Activated CD8-positive, alpha-beta memory T cell treated with anti-CD3 and anti-CD28 coated beads for 1 hour (primary cell): ENCODE measurements at places on chromosomes 7 and 10.

DNA sequence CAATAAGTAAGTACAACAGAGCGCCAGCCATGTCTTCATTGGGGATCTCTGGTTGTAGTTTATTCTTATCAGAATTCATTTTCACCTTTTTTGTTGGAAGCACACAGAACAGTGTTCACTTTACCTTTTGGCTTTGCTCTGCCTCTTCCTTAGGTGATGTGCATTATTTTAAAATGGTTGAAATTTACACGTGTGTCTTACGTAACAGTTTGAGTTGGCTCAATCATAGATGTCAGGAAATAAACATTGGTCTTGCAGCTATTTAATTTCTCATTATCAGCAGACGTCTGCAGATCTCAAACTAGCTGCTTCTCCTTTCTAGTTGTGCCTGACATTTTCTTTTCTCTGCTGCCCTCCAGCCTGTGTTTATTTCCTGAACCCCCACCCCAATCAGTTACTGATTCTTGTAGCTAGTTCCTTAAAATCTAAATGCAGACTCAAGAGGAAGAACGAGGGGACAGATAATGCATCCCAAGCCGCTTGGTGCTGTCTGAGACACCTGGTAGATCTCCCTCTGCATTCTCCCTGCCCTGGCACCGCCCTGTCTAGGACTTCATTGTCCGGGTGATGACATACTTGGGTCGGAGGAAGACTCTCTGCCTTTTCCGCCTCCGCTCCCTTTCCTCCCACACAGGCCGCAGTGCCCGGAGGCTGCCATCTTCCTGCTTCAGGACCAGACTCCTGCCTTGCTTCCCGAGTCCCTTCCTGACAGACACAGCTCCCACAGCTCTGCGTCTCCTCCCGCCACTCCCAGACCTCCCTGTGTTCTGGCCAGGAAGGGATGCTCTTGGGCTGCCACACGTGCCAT is 108.2 kb downstream of the ANKRD61 start:
- no peak for DNase-seq

DNA sequence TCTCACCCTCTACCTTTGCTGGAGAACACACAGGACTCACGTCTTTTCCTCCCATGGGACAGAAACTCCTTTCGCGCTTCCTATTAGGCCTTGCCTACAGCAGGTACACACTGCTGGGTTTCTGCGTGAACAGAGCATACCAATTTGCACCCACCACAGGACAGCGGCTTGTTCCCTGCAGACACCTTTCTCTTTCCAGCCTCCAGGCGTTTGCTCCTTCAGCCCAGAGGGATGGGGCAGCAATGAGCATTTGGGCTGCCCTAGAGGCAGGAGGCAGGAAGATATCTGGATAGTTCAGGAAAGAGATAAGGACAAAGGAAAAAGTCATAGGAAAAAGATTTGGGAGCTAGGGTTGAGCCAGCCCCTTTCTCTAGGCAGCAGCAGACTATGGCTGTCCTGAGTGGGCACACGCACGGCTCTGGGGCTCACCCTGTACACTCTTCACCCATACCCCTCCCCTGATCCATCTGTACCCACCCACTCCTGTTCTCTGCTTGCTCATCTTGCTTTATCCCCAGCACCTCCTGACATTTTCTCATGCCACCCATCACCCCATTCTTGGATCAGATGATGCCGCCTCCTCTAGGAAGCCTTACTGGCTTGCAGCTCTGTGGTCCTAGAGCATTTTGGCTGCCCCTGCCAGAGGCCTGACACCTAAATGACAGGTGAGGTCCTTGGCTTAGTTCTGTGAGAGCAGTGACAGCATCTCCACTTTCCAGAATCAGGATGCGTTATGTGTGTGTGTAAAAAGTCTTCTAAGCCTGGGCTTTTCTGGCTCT is 40.7 kb upstream of the SPDYE3 start:
- no peak for DNase-seq

DNA sequence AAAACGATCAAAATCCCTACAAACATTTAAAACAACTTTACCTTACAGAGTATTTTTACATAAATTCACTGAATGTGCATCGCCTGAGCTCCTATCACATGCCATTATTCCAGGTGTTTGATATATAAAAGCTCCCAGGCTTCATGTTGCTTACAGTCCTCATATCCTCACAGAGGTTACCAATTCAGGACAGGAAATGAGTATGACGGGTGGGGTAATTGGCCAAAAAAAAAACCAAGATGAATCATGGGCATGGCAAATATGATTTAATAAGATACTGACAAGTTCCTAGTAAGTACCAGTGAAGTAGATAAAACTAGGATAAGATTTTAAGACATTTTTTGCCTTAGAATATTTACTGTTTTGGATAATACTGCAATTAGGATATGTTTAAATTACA is 135.8 kb downstream of the KMT2E start:
- DNase-seq, result no peak

- no peak for DNase-seq
These were observed 80.6 kb downstream of the SNX10 start for GRCh38 chr7:26372249-26372648.

GRCh38 chr7:21089653-21090052 is 303.0 kb upstream of the SP8 start:
- no peak for DNase-seq

DNA sequence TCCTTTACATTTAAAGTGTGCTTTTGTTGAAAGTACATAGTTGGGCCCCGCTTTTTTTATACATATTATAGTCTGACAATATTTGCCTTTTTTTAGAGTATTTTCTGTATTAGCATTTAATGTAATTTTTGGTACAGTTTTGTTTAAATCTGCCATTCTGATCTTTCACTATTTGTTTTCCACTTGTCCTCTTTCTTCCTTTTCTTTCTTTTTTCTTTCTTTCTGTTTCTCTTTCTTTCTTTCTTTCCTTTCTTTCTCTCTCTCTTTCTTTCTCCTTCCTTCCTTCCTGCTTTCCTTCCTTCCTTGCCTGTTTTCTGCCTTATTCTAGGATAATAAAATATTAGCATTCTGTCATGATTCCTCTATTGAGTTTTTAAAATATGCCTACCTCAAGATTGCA is 9.5 kb downstream of the LIPK start:
- no peak for DNase-seq

- DNase-seq, result no peak
These were observed 28.3 kb downstream of the ZFAND2A start for GRCh38 chr7:1131471-1132265.

DNA sequence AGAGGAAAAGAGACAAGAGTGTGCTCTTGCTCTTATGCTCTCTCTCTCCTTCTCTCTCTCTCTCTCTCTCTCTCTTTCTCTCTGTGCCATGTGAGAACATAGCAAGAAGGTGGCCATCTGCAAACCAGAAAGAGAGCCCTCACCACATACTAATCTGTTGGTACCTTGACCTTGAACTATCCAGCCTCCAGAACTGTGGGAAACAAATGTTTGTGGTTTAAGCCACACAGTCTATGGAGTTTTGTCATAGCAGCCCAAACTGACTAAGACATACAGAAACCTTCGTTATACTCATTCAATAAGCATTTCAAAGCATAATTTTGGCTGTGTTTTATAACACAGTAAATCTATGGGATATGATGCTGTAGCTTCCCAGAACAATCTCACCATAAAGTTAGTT is 56.4 kb upstream of the PLPP4 start:
- DNase-seq, result no peak

GRCh38 chr10:96450529-96451207 is 63.1 kb downstream of the TLL2 start:
- DNase-seq, result no peak

- no peak for DNase-seq
These were observed 30.4 kb downstream of the LYZL1 start for GRCh38 chr10:29319205-29319781.

DNA sequence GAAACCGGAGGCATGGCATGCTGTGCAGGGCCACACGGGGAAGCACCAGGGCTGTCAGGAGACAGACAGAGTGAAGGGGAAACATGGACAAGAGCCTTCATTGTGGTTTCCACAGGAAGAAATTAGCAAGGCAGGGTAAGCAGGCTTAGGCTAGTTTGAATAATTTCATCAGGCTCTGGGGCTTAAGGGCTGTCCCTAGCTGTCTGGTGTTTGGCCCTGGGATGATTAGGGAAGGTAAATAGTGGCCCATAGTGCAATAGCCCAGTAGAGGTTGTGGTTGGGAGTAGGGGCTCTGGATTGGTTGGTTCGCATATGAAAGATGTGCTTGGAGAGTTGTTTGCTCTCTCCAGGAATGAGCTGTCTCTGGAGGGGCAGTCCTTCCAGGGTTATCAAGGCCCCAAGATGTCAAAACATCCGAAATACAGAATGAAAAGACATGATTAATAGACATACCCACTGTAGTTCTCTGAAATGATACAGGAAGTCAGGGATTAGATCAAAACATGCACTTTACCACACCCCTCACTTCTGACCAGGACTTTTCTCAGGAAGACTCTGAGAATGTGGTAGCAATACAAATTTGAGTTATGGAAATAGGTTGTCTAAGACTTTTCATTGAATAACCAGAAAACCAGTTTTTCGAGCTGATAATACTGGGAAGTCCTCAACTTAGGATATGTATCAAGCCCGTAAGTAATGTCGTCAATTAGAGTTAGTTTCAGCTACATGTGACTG is 224.9 kb upstream of the NFE2L3 start:
- no peak for DNase-seq

DNA sequence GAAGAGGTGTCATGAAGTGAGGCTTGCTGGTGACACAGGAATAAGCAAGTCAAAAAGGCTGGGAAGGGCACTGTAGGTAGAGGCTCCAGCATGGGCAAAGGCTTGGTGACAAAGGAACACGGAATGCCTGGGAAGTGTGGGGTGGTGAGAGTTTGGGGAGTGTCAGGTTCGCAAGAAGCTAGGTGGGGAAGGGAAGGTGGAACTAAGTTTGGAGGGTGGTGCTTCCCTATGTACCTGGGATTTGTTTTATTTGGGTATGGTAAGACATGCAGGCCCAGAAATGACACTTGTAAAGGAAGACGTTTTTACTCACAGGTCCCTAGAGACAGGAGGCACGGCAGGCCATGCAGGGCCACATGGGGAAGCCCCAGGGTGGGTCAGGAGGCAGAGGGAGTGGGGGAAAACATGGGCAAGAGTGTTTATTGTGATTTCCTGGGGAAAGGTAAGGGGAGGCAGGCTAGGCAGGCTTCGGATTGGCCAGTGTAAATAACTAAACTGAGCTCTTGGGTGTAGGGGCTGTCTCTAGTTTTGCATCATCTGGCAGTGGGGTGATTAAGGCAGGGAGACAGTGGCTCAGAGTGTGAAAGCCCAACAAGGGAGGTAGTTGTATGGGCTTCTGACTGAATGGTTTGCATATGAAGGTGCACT is 52.1 kb downstream of the SH2D4B start:
- DNase-seq, result no peak

- no peak for DNase-seq
These were observed 19.1 kb downstream of the DNAJB6 start for GRCh38 chr7:157355784-157356511.

DNA sequence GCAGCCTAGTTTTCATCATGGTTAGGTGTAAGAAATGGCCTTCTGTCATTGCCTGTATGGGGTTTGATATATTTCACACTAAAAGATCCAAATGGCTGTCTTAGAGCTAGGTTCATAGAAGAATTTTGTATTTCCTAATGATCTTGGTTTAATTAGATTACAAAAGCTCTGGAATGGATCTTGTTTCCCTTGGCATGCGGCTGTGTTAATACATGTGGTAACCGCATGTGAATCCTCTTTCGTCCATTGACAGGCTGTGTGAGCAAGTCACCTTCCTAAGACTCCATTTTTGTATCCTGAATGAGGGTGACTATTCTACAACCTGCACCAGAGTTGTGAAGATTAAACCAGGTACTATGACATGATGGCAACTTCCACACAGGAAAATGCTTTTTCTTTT is 12.4 kb upstream of the FZD1 start:
- DNase-seq, result no peak
